WTC11 (cell line): ENCODE measurements at places on chromosomes 13 and 19.
A peak's percentile ranks its signal among the peaks of the same experiment; 100 is the strongest.

DNA sequence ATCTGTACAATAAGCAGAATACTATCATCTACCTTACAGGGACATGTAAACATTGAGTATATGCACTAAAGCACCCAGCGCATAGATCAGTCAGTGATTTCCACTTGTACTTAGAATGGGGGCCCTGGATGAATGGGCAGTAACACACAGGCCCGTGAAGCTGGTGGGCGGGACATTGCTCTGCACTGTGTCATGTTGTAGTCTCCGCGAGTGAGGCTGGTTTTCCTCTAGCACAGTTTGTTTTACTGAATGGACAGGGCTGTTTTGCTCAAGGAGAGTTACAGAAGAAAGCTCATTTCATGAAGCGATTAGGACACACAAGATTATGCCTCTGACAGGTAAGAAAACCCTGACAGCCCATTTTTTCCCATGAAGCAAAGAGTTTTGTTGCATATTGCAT lies 86.4 kb upstream of the SOX21 start:
- H3K4me3 ChIP-seq = no peak overlapping the region
- no peaks in the 10 kb centered on the region for H3K27me3 ChIP-seq
- no peaks in the 10 kb centered on the region for H3K36me3 ChIP-seq

- peaks cover 24% of the 10 kb centered on the region for H3K27me3 ChIP-seq
- H3K36me3 ChIP-seq = no peaks in the 10 kb centered on the region
- no peak overlapping the region for H3K4me3 ChIP-seq
- H3K27ac ChIP-seq = no peak overlapping the region
- no peak for DNase-seq
These were observed 885 bp upstream of the ZNF536 start for GRCh38 chr19:30371161-30371836.

DNA sequence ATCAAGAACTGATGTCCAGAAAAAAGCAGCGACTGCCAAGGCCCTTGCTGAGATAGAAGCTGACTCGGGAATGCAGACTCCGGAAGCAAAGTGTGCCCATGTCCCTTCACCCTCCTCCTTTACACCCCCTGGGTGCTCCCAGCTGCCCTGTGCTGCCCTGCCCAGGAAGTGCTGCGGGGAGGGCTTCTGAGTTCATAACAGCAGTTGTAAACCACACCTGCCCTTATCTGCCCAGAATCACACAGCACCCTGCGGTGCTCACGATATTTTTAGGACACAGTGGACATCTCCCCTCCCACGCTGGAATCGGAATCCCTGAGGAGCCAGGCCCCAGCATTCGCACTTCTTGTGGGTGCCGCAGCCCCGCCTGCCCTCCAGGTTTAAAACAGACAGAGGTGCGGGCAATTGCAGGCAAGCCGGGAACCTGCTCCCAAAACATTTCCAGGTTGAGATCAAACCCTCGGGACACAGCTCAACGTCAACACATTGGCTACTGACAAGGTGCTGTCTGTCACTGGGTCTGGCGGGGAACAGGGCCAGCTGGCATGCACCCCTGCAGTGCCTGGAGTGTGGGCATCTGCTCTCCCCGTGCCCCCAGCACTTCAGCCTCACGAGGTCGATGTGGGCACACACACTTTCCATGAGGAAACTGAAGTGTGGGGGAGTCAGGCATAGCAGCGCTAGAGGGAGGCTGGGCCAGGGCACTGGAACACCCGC lies 36.8 kb downstream of the RAB20 start:
- no peaks in the 10 kb centered on the region; the same call in 1 of the 2 replicates for H3K27me3 ChIP-seq
- peaks cover 37% of the 10 kb centered on the region for H3K4me1 ChIP-seq
- DNase-seq = no peak
- H3K27ac ChIP-seq = peak overlapping the region; percentile 70
- H3K36me3 ChIP-seq = peaks cover 2% of the 10 kb centered on the region; the same call in 1 of the 2 replicates
- H3K4me3 ChIP-seq = no peak overlapping the region

DNA sequence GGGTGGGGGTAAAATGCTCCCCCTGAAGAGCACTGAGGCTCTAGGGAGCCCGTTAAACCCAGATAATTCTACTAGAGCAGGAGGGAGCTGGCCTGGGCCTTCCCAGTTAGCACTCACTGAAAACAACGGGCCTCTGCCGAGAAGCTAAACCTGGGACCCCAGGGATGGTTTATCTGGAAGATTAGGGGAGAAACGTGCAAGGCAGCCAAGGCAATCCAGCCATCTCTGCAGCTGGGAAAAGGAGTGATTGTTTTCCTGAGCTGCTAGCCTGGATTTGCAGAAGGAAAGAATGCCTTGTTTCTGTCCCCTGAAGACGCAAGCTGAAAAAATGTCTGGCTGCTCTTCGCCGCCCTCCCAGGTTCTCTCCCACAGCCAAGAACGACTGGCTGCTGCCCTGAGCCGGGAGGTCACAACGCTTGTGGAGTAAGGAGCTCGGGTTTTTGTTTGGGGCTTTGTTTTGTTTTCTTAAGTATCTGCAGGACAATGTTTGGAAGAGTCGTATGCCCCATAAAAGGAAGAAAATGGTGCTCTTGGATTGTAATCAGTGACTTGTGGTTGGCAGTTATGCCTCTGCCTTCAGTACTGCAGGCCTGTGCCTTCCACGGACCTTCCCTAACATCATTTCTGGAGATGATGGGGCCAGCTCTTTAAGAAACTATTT lies 31.5 kb downstream of the COL4A2 start:
- DNase-seq = no peak
- no peak overlapping the region for H3K4me3 ChIP-seq
- peaks cover 45% of the 10 kb centered on the region for H3K4me1 ChIP-seq
- peak overlapping the region; percentile 78; the same call in 1 of the 2 replicates for H3K27ac ChIP-seq

DNA sequence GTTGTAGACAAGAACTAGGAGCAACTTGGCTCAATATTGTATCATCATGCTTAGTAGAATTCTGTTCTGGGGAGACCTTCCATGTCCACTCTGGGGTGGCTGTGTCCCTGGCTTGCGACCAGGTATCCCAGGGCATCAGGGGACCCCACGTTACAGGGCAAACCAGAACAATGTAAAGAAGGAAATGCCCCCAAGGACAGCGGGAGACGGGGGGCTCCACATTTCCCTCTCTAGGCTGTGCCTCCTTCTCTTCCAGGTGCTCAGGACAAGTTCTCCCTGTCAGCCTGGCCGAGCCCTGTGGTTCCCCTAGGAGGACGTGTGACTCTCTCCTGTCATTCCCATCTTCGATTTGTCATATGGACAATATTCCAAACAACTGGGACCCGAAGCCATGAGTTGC lies 30.8 kb downstream of the LAIR2 start:
- DNase-seq = no peak
- H3K27ac ChIP-seq = no peak overlapping the region
- H3K36me3 ChIP-seq = peaks cover 58% of the 10 kb centered on the region
- H3K27me3 ChIP-seq = peaks cover 21% of the 10 kb centered on the region
- H3K4me3 ChIP-seq = no peak overlapping the region

DNA sequence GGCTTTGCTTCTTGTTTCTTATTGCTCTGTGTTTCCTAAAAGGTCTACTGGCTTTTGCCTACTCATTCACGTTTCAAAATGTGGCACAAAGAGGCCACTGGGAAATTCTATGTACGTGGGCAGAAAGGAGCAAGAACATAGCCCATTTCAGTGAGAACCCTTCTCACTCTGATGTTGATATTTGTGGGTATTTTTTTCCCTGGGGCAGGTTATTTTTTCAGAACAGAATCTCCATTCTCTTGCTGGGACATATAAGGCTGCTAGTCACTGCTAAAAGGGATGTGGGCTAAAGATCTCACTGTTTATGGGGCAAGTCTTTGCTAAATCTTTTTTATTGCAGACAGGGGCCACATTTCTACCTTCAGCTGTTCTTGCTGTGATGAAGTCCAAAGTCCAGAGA lies 27.1 kb downstream of the EDNRB start:
- no peaks in the 10 kb centered on the region for H3K27me3 ChIP-seq
- H3K4me1 ChIP-seq = peaks cover 26% of the 10 kb centered on the region
- no peak overlapping the region for H3K4me3 ChIP-seq
- 0 out of 2 replicates have a peak, but pooled peaks cover under 1% of the 10 kb centered on the region for H3K36me3 ChIP-seq
- DNase-seq = no peak
- no peak overlapping the region for H3K27ac ChIP-seq

DNA sequence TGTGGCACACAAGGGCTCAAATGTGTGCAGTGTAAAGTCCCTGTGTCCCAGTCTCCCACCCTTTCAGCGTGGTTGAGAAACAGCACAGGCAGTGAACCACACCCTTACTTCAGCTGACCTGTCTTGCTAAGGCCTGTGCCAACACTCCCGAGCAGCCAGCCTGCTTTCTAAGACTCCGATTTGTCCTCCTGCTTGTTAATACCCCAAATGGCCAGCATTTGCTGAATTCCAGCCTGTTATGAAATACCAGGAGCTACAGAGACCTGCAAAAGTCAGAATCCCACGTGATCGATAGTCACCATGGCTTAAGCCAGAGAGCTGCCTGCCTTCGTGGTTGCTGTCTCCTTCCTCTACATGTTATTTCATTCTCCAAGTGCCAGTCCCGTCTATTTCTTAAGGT lies 200.5 kb downstream of the FGF9 start:
- H3K4me1 ChIP-seq = peaks cover 5% of the 10 kb centered on the region; the same call in 1 of the 2 replicates
- H3K27ac ChIP-seq = no peak overlapping the region
- no peaks in the 10 kb centered on the region for H3K36me3 ChIP-seq
